ENCODE measurements at places on chromosomes 12 and 14.

DNA sequence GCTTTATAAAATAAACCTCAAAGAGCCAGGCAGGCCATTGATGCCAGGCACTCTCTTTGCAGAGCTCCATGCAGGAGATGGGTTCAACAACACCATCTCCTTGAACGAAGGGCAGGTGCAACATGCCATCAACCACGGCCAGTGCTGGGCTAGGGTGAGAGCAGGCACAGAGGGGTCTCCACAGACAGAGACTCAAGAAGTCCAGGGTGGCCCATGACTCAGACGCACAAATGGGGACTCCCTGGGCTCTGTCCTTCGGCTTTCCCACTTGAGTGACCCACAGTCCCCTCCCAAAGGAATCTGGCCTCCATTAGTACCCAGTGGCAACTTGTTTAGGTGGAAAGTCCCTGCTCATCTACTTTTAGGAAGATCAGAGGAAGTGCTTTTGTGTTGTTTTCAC lies 124.4 kb upstream of the PZP start:
- no peak for DNase-seq

- no peak for DNase-seq
Measured at GRCh38 chr12:59408431-59408830, 187.4 kb upstream of the SLC16A7 start.

DNA sequence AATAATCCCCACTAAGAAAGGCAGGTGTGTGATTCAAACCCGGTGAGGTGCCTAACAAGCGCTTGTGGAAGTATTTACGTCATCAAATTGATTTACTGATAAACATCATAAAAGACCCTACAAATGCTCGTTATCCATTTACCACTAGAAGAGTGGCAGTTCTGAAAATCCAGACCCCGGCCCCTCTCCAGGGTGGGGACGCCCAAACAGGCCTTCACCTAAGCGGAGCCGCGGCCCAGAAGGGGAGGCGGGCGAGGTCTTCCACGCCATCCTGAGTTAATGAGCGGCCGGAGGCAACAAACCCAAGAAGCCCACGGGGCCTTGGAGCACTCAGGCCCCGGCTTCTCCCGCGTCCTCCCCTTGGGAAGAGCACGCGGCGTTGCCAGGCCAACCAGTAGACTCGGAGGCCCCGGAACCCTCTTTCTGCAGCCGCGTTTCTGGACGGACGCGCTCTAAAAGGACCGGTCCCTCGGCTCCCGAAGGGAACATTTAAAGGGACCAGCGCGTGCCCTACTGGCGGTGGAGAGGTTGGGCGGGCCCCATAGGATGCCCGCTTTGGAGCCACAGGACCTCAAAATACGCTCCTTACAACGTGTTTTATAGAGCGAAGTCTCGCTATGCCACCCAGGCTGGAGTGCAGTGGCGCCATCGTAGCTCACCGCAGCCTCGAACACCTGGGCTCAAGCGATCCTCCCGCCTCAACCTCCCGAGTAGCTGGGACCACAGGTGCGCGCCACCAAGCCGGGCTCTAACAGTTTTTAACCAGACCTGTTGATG lies 3.5 kb downstream of the PTPN21 start:
- DNase-seq, result peak; percentile 88

DNA sequence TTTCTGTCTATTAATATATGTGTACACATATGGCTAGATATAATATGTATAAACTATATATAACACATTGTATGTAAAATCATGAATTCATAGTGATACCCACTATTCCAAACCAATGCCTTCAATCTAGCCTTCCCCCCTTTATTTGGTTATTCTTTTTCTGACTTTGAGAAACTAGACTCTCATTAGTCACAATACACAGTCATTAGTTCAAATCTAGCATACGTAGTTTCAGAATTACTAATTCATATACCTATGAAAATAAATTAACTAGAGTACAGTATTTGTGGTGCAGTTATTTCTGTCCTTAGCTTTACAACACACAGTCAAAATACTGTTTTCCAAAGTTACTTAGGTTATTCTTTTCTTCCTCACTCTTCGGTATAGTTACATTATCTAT lies 268.2 kb downstream of the DPF3 start:
- no peak for DNase-seq

DNA sequence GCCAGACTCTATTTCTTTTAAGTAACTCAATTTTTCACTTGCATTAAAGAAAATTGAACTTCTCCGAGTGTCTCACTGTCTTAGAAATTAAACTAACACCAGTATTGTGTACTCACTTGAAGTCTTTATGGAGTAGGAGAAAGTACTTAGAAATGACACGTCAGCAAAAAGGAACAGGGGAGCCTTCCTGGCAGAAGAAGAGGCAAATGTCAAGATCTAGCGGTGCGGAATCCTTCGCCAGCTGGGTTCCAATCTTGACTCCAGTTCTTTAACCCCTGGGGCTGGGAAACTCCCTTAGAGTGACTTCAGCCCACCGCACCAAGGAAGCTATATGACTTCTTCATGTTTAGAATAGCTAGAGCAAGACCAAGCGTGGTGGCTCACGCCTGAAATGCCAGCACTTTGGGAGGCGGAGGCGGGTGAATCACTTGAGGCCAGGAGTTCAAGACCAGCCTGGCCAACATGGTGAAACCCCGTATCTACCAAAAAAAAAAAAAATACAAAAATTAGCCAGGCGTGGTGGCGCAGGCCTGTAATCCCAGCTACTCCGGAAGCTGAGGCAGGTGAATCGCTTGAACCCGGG lies 34.4 kb downstream of the WBP11 start:
- DNase-seq, result no peak

All from tibial artery (tissue), 4 donors.